ENCODE measurements at places on chromosomes 1 and 21.
A peak's percentile ranks its signal among the peaks of the same experiment; 100 is the strongest.

- DNase-seq, result no peak
Observed at GRCh38 chr1:186421446-186421845, 39.5 kb downstream of the PDC start.

DNA sequence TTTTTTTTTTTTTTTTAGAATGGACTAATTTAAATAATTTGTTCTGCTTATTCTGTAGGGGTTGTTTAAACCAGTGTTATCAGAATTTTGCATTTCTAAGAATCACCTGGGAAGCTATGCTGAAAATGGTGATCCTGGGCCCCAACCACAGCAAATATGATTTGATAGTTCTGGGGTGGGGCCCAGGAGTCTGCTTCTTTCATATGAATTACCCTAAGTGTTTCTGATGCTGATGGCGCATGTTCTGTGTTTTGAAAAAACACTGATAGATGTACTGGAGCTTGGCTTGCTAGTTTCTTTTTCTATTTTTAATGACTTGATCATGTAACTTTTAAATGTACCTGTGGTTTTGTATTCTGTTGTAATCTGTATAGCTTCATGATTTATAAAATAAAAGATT lies 89.3 kb downstream of the CDC14A start:
- no peak for DNase-seq

DNA sequence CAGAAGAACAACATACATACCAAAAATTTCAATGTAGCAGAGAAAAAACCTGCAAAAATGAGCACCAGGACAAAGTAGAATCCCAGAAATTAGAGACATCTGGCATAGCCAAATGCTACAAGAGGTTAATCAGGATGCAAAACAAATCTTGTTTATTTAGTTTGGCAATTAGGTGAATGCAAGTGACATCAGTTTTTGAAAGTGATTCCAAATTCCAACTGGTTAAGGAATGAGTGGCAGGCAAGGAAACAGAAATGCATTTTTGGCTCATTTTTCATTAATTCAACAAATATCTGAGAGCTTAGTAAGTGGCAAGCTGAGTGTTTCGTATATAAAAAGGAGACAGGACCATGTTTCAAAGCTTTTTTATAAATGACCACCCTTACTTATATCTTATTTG lies 21.3 kb downstream of the SCAF4 start:
- DNase-seq, result peak; percentile 77

DNA sequence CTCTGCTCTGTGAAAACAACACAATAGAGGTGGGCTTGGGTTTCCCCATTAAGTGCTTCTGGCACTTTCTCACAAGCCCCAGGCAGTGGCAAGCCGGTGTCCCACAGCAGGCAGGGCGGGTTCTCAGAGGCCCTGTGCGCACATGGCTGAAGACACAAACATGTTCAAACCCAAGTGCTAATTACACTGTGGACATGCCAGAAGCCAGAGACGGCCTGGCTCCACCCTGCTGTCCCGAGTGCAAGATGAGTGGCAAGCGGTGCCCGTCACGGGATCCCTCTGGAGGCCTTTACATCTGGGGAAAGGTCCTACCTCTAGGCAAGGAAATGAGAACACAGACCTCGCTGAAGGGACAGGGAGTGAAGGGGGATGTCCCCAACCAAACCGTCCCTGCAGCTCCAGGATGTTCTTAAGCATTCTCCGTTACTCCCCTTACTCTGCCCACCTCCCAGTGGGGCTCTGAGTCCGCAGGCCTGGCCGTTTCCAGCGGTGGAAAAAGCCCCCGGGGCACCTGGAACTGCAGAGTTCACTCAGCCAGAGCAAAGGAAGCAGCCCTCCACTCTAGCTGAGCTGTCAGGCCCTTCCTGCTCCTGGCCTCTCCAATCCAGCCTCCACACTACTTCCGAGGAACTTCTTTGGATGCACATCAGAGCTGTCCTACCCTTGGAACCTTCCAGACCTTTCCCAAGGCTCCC lies 57.4 kb downstream of the SLC66A1 start:
- DNase-seq, result no peak

GRCh38 chr1:172471666-172472065 lies 27.8 kb upstream of the PIGC start:
- no peak for DNase-seq

- DNase-seq, result no peak
Observed at GRCh38 chr1:26346274-26347033, 7.5 kb downstream of the CRYBG2 start.

GRCh38 chr1:8367571-8368194 lies 49.8 kb downstream of the SLC45A1 start:
- no peak for DNase-seq

- no peak for DNase-seq
Observed at GRCh38 chr1:160858507-160858906, 4.2 kb downstream of the CD244 start.

- DNase-seq, result no peak
Observed at GRCh38 chr1:110190282-110190929, 19.7 kb upstream of the KCNC4 start.

DNA sequence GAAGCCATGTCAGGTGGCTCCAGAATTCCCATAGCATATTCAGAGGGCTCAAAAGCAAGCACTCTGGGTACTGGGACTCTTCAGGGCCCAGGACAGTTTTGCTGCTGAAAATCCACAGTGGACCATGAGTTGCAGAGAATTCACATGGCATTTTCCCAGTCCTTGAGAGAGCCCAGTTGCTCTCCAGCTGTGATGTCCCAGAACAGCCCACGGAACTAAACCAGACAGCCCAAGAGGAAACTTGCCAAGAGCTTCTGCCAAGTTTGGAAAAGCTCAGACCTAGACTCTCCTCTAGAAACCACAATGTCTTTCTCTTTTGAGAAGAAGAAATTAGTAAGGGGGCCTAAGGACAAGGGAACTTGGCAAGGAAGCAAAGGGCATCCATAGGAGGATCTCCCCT lies 69.4 kb downstream of the RGS2 start:
- DNase-seq, result peak; percentile 19

DNA sequence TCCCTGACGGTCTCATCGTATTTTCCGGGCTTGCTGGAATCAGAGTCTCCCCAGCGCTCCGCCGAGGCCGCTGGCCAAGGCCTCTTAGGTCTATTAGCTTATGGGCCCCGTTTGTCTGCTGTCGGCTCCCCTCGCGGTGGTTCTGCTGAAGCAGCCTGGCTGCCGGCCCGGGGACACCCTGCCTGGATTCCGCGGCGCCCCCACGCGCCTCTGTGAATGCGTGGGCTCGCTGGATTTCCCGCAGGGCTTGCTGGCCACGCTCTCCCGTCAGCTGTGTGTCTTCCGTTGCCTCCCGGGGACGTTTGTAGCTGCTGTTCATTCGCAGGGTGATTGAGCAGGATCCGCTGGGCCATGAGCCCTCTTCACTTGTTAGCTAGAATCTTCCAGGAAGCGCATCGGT lies 8.4 kb downstream of the LRRC3 start:
- DNase-seq, result no peak

GRCh38 chr1:36457691-36458090 lies 6.5 kb downstream of the MRPS15 start:
- DNase-seq, result no peak

DNA sequence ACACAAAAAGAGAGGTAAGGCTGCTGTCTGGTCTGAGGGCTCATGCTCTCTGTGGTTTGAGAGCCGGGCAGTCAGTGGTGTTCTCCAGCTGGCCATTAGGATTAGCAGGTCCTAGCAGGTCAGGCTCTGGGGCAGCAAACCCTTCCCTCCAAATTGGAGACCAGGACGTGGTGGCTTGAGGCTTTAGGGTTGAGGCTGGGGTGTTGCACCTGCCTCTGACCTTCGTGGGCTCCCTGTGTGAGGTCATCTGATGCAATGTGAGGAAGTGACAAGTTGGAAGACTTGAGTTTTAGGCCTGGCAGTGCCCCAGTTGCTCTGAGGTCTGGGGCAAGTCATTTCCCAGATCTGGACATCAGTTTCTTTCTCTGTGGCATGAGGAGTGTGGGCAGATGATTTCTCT lies 24.4 kb downstream of the SZRD1 start:
- DNase-seq, result no peak

DNA sequence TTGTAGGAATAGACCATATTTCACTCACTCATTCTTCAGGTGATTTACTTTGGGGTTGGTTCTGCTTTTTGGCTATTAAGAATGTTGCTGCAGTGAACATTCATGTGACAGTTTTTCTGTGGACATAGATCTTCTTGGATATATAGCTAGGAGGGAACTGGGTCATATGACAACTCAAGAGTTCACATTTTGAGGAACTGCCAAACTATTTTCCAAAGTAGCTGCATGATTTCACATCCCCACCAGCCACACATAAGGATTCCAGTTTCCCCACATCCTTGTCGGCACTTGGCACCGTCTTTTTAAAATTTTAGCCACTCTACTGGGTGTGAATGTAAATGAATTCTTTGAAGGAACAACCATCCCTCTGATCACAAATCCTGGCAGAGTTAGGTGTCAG lies 126.0 kb downstream of the PRDM2 start:
- DNase-seq, result no peak

- DNase-seq, result no peak
Observed at GRCh38 chr1:214116258-214116657, 128.5 kb downstream of the PROX1 start.

DNA sequence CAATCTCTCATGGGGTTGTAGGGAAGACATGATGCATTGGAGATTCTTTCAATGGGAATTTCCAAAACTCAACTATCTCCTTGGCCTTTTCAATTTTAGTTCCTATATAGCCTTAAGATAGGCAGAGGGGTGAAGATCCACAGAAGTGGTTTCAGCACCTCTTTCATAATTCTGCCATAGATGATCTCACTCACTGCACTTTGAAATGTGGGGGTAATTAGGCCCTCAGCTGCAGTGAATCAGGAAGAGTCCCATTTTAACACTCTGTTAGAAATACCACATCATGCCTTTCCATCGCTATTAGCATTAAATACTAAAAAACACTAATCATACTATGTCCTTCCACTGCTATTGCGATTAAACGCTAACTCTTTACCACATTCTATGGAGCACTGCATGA lies 25.1 kb upstream of the EEIG2 start:
- DNase-seq, result no peak

DNA sequence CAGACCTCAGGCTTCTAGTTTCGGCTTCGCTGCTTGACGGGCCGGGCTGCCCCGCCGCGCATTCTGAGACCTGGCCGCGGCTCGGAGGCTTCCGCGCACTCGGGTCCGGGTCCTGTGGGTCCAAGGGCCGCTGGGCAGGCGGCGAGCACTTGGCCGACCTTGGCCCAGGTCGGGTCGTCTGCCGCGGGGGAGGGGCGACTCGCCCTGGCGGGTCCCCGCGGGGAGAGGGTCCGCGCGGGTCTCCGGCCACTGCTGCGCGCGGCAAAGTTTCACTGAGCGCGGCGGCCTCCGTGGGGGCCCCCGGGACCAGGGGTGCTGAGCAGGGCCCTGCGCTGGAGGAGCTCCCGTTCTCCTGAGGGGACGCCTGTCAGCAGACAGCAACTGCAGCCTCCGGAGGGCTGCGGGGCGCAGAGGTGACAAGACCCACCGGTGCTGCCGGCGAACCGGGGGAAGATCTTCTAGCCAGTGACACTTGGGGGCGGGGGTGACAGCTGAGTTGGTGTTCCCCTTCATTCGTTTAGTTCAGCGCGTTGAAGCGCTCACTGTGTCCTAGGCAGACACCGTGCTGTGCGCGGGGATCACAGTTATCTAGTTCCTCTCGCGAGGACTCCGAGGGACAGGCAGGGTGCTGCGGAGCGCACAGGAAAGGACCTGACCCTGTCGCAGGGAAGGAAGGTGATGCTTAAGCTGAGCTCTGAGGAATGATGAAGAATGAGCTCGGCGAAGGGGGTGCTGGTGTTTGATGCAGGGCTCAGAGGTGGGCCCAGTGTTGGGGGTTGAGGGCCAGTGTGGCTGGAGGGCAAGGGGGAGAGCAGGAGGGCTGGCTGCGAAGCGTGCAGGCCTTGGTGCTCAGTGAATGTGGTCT lies 725 bp downstream of the MTFR1L start:
- DNase-seq, result peak; percentile 58

DNA sequence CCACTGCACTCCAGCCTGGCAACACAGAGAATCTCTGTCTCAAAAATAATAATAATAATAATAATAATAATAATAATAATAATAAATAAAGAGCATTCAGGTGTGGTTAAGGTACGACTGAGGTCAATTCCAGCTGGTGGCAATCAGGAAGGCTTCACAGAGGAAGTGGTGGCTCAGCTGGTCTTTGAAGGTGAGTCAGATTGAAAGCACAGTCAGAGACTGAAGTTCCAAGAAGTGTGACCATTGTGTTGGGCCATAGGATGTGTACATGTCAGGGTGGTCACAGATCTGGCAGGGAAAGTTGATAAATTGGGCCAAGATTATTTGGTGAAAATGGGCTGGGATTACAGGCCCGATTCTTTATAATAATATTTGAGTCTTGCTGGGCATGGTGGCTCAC lies 31.0 kb upstream of the MED18 start:
- no peak for DNase-seq

DNA sequence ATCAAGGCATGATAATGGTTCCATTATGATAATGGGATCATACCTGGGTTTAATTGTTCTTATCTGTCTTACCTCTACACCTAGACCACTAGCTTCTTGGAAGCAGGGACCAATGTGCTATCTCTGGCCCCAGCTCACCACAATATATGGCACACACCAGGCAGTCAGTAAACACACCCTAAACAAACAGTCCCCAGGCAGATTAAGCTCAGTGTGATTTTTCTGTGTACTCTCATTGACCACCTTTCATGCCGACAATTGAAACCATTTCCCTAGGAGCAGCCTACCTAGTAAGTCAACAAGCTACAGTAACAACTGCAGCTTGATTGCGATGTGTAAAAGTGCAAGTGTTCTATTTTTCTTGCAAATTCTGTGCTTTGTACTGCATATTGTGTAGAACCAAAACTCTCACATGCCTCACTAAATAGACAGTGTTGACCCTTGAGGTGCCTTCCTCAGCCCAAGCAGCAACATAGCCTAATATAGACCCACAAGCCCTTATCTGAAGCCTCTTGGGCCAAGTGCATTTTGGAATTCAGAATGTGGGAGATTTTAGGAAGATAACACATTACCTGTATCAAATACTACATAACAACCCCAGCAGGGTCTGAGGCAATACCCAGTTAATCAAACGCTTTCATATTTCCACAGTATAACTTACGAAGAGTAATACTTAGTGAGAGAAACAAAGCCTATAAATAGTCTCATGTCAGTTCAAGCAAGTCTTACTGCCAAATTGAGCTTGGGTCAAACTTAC lies 32.0 kb downstream of the INPP5B start:
- DNase-seq, result no peak

GRCh38 chr1:51203121-51203873 lies 32.8 kb upstream of the RNF11 start:
- no peak for DNase-seq

DNA sequence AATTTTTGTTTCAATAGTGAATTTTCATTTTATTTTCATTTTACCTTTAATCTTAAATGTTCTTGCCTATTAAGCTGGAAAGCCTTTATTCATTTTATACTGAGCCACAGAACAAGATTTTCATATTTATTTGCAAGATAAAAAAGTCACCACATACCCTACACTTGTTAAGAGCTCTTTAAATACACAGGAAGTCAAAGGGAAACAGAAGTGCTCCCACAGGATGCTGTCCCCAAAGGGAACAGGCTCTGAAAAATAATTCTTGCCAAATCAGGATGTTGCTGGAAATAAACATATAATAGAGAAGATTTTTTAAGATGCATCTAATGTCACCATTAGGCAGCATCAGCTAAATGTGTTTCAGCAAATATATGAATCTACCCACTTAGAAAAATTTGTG lies 113.6 kb downstream of the VAV3 start:
- no peak for DNase-seq

- no peak for DNase-seq
Observed at GRCh38 chr1:98705591-98705990, 44.1 kb downstream of the SNX7 start.

Data from fibroblast of skin of right quadriceps (primary cell).